Fibroblast of skin of back (primary cell): ENCODE measurements at places on chromosomes 6 and 20.

DNA sequence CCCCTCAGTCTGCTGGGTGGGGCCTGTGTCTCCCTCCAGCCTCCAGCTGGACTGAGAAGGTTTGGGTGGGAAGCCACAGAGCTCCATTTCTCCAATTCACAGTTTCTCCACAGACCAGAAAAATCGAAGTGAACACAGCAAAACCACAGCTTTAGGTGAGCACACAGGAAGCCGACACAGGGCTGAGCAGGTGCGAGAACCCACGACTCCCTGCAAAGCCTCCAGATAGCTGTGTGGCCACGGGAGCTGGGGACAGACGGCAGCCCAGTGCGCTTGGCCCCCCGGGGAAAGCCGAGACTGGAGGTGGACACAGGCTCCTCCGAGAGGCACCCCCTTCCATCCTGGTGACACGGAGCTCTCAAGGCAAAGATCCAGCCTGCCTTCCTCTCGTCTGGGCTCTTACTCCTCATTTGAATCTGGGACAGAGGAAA is 29.0 kb upstream of the MPC1 start:
- no peak for DNase-seq

DNA sequence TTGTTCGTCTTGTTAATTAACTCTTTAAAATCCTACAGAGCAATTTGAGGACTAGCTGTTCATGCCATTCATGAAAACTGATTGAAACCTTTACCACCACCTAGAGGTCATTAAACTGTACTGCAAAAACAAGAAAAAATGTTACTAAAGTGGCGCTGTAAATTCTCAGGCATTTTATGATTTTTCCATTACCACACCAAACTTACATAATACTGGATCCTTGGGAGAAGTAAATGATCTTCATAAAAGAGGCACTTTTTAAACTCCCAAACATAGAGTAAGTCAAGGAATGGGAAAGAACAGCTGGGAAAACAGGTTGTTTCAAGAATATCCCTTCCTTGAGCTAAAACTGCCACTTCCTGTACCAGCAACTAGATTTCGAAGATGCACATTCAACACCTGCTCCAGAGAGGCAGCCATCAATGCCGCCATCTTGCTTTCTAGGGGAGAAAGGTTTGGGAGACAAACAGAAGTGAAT is 54.3 kb downstream of the MYLIP start:
- peak; percentile 46 for DNase-seq

- DNase-seq: peak; percentile 38
Measured at GRCh38 chr20:40493549-40493948, 195.5 kb downstream of the MAFB start.

DNA sequence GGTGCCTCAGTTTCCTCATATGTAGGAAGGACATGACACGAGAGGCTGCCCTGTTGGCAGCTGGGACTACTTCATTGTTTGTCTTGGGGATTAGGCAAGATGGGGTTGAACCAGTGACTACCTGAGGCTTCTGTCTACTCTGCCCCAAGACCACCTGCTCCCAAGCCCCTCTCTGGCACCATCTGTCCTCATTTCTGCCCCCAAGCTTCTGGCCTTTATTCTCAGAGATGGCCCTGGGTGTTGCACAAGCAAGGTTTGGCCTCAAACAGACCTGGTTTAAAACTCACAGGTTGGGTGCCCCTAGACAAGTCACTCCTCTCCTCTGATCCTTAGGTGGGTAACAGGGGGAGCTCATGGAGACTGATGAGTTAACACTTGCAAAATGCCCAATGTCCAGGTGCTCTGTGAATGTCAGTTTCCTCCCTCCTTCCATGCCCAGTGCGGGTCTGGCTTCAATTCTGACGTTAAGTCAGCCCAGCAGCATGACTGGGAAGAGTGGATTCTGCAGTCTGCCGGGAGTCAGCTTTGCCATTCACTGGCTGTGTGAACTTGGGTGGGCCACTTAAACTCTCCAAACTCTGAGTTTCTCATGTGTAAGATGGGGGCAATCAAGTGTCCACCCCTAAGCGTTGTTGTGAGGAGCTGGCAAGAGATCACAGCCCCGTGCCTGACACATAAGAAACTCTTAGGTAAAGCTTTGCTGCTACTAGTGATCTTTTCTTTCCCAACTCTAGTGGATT is 84.5 kb upstream of the TOX2 start:
- no peak for DNase-seq

- DNase-seq: no peak
Measured at GRCh38 chr6:21180155-21180554, 413.4 kb upstream of the SOX4 start.

DNA sequence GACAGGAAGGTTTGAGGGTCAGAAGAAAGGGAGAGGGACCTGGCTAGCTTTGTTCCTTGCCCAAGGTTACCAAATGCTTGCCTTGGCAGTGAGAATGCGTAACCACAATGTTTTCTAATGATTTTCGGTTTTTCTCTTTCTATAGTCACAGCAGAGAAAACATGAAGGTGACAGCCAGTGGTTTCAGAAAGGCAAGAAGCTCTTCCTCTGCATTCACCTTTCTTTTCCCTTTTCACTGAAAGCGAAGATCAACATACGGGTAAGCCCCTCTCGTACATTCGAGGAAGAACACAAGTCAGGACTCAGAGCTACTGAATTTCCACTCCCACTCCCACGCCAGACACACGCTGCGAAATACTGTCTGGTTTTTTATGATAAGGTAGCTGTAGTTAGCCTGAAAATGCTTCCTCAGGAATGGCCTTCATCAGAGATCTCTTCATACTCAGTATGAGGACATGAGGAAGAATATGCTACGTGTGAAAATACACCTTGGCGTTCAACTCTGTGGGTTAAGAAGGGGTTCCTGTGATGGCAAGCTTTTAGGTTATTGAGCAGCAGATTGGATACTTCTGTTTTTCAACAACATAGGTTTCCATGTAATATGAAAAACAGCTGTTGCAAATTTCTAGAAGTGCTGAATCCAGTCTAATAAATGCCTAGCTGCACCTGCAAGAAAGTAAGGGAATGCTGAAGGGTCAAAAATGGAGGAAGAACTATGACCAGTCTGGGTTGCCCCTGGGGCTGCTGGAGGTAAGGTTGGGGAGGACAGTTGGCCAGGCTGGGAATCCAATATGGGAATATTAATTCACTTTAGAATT is 7.4 kb upstream of the CD83 start:
- DNase-seq: no peak

GRCh38 chr6:135300576-135300975 is 119.5 kb downstream of the MYB start:
- peak; percentile 50 for DNase-seq

- no peak for DNase-seq
Measured at GRCh38 chr20:6744180-6744579, 23.3 kb upstream of the BMP2 start.

GRCh38 chr6:113148566-113148965 is 708.6 kb upstream of the MARCKS start:
- peak; percentile 62 for DNase-seq

- no peak for DNase-seq
Measured at GRCh38 chr20:24696396-24696795, 227.0 kb downstream of the SYNDIG1 start.

GRCh38 chr6:110296241-110297025 is 61.7 kb downstream of the METTL24 start:
- DNase-seq: no peak

- no peak for DNase-seq
Measured at GRCh38 chr6:52337633-52338290, 24.2 kb upstream of the PAQR8 start.

DNA sequence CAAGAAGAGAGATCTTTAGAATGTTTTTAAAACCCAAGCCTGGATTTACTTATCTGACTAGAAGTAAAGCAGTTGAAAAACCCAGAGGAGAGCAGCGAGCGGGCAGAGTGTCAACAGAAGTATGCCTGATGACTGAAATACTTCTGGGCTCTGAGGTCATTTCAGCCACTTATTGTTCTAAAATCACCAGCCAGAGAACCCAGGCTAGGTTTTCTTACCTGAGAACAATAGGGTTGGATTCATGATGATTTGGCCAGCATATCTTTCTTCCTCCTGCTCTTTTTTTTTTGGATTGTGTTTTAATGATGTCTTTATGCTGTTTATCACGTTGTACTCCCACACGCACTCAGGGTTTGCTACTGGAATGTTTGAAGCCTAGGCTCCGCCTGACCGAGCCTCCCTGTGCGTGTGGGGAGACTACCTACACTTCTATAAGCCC is 63.0 kb upstream of the KIF25 start:
- DNase-seq: no peak

DNA sequence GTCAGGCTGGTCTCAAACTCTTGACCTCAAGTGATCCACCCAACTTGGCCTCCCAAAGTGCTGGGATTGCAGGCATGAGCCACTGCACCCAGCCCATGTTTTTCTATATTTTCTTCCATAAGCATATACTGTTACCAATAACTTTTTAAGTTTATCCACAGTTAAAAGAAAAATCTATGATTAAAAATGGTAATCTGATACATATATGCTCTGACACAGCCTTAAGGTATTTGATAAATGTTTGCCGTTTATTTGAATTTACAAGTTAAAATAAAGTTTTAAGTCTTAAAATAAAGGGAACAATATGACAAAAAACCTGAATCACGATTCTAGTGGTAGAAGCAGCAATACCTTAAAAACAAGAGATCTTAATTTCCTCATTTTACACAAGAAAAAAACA is 5.2 kb downstream of the STK38 start:
- no peak for DNase-seq
